ENCODE measurements at places on chromosomes 6 and 20.

GRCh38 chr6:152298055-152298647 is 339.0 kb downstream of the SYNE1 start:
- no peak for DNase-seq

- no peak for DNase-seq
These were observed 521 bp upstream of the RAD21L1 start for GRCh38 chr20:1225263-1225782.

GRCh38 chr6:163667372-163668060 is 253.0 kb downstream of the QKI start:
- DNase-seq = peak; percentile 3

DNA sequence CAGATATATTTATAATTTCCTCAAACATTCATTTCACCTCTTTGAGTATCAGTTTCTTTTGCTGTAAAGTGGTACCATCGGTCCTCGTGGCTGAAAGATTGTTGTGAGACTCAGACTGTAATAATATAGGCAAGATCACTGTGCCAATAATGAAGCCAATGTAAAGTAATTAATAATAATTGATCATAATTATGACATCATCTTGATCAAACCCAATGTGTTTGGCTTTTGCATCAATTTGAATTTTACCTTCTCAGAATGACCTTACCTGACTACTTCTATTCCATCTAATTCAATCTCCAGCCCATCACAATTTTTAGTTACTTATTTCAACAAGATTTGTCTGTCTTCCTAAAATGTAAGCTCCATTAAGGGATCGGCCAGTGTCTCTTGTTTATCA is 15.8 kb upstream of the MTRF1L start:
- no peak for DNase-seq

DNA sequence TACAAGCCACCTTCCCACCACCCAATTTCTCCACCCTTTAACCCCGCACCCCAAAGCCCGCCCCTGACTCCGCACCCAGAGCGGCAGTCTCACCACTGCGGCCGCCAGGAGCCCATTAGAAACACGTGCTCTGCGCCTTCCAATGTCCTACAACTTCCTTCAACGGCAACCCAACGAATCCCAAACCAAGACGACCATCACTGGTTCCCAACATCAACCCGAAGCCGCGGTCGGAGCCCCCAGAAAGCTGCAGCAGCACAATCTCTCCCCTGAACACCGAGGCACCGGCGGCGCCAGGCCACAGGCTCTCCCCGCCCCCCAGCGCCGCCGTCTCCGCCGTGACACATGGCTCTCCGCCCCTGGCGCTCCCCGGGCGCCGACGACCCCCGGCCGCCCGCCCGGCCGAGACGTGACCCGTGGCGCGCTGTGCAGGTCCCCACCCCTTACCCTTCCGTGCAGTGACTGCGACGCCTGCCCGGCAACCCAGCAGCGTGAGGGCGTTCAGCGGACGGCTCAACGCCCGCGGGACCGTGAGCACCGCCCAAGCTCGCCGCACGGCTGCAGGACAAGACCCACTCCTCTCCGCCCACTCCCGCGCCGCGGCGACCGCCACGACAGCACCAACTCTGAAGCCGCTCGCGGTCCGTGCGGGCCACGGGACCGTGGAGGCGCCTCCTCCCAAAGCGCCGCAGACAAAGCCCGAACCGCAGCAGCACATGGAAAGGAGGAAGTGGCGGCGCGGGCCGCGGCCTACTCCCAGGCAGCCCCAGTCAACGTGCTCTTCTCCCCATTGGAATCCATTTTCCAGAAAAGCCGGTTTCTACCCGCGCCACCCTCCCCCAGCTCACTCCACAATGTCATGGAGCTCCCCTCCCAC is 551 bp downstream of the SYNCRIP start:
- peak; percentile 62 for DNase-seq

DNA sequence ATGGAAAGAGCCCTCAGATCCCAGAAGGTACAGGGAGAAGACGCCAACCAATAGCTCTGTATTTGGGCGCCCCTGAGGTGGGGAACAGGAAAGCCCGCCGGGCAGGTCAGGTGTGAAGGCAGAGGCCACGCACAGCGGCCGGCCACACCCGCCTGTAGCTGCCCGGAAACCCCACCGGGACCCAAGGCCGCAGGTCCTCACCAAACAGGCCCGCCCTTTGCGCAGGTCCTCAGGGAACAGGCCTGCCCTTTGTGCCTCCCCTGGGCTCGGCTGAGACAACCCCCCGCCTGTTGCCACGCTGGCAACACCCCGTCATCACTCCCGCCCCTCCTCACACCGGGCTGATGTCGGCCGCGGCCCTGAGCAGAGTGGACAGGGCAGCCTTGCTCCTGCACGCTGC is 44.9 kb upstream of the CHRNA4 start:
- no peak for DNase-seq

DNA sequence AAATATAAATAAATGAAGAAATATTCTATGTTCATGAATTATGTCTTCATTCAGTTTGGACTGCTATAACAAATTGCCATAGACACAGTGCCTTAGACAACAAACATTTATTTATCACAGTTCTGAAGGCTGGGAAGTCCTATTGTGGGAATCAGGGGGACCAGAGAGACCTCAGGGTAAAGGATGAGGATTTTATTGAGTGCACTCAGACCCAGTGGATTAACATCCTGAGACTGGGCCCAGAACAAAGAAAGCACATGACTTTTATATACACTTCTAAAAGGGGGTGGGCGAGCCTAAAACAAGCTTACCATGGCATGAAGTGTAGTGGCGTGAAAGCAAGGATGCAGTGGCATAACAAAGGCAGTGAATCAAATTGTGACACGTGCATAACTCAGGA is 26.9 kb upstream of the CBLN4 start:
- DNase-seq = no peak

GRCh38 chr20:37736132-37736531 is 42.3 kb downstream of the CTNNBL1 start:
- no peak for DNase-seq

GRCh38 chr6:109834595-109835437 is 143.3 kb upstream of the GPR6 start:
- no peak for DNase-seq

- no peak for DNase-seq
These were observed 410 bp downstream of the SYNE1 start for GRCh38 chr6:152636609-152637295.

- no peak for DNase-seq
These were observed 84.2 kb downstream of the MYB start for GRCh38 chr6:135265278-135265677.

DNA sequence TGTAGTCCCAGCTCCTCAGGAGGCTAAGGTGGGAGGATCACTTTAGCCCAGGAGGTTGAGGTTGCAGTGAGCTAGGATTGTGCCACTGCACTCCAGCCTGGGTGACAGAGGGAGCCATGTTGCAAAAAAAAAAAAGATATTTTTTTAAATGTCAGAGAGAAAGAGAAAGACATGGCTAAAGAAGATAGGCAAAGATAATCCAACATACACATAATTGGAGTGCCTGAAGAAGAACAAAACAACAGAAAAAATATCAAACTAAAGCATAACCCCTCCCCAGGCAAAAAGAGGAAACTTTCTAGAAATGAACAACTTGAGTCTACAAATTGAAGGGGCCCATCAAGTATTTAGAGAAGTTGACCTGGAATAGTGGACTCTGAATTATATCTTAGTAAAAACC is 14.0 kb upstream of the GRM4 start:
- no peak for DNase-seq

- DNase-seq = no peak
These were observed 5.5 kb upstream of the CHRNA4 start for GRCh38 chr20:63366390-63367365.

GRCh38 chr6:39422238-39422637 is 99.7 kb upstream of the KCNK16 start:
- no peak for DNase-seq

- no peak for DNase-seq
These were observed 33.2 kb upstream of the SULF2 start for GRCh38 chr20:47818466-47818865.

GRCh38 chr20:20992686-20993360 is 113.3 kb downstream of the LINC00237 start:
- DNase-seq = no peak

DNA sequence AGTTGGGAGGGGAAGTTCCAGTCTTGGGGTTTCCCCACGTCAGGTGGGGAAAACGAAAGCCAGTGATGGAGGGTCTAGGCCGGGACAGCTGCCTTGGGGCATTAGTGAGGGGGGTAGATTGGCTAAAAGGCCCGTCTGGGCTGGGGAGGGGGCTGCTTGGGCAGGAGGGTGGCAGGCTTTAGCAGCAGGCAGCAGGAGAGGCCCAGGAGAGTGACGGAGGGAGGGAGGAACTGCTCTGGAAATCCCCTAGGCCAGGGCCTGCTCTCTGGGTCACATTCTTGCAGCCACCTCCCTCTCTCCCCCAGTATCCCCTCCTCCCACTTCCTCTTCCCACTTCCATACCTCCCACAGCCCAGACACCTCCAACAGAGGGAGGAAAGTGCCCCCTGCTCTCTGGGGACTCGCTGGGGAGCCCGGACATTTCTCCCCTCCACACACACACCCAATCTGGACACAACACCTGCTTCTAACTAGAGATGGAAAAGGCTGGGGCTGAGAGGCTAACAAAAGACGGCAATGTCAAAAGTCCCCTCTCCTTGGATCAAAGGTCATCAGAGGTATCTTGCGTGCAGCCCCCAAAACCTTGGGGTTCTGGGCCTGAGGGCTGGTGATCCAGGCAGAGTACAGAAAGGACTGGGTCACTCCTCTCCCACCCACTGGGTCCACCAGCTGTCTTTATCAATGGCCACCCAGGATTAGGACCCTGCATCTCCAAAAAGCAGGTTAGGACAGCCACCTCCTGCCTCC is 1.8 kb downstream of the NFKBIE start:
- DNase-seq = peak; percentile 63

GRCh38 chr6:10485406-10485805 is 35.7 kb upstream of the GCNT2 start:
- no peak for DNase-seq

DNA sequence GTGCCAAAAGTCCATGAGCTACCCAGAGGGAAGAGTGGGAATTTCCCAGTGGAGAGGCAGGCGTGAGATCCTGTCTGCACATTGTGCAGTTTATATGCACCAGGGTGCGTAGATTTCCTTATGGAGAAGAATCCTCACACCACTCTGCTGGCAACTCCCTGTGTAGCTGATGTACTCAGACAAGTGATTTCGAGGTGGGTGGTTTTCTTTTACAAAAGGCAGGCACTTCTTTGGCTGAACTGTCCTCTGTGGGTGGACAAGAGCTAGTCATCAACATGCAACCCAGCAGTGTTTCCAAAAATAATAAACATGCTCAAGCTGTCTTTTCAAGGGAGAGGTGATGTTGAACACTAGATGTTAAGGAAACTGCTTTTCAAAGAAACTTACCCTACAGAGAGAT is 121.7 kb upstream of the NXT1 start:
- no peak for DNase-seq

DNA sequence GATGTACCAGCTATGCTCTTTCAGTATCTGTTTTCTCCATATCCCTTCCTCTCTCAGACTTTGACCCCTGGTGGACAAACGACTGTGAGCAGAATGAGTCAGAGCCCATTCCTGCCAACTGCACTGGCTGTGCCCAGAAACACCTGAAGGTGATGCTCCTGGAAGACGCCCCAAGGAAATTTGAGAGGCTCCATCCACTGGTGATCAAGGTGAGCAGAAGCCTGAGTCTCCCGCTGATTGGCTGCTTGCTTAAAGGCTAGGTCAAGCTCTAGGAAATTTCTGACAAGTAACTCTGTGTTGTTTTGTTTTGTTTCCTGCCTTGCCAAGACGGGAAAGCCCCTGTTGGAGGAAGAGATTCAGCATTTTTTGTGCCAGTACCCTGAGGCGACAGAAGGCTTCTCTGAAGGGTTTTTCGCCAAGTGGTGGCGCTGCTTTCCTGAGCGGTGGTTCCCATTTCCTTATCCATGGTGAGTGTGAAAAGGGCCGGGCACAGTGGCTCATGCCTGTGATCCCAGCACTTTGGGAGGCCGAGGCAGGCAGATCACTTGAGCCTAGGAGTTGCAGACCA is 28.6 kb downstream of the C6orf89 start:
- DNase-seq = peak; percentile 79

DNA sequence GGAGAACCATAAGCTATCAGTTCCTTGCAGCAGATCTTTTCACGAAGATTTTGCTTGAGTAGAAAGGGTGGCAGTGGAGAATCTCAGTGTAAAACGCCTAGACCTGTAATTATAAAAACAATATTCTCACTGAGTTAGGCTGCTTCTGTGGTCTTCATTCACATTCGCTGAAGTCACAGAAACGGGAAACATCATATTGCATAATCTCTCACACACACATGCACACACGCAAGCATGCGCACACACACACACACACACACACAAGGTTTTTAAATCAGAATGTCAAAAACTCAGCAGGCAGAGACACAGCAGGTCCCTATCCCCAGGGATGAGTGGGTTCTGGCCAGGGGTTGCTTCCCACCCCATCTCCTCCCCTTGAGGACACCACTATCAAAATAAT is 175.5 kb downstream of the ATXN1 start:
- DNase-seq = no peak

GRCh38 chr20:25529295-25529951 is 55.9 kb downstream of the NINL start:
- no peak for DNase-seq

GRCh38 chr20:1712634-1713624 is 55.4 kb upstream of the SIRPG start:
- DNase-seq = no peak

Data from activated CD4-positive, alpha-beta T cell treated with anti-CD3 and anti-CD28 coated beads, Interleukin-10, Interleukin-2, amounts not matched to agents 100 ng/mL and 50 ng/mL, durations not matched to agents 16 hours and 8 hours (primary cell).